ENCODE measurements at places on chromosomes 13 and 19.

DNA sequence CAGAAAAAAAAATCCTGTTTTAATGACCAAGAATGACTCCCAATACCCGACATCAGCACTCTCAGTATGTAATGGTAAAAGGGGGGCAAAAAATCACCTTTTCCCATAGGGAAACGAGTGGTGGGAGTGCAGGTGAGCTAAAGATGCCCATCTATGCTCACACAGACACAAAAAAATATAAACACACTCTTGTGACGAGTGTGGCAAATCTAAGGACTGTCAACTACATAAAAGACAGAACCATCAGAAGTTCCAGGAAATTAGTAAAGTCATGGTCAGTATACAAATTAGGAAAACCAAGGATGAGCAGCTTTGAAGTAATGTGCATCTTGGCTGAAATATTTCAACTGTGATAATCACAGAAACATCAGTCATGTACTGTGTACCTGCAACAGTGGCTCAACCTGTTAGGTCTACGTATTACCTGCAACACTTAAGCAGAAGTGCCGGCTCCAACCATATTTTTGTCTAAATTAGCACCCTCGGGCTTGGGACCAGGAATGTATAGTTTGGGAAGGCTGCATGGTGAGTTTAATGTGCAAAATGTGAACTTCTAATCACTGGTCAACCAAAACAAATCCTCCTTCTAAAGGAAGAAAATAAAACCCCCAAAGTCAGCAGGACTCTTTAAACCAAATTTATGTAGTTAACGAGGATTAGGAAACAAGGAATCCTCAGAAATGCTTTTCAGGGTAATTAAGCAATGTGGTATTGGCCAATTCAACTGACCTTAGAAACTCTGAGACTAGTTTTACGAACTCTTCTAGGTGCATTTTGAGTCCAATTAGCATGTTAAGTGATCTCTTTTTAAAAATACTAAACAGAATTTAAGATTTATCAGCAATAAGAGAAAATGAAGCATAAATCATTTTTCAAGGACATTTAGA is 24.3 kb downstream of the ANKRD10 start:
- no peak for DNase-seq

- DNase-seq, result no peak
Observed at GRCh38 chr19:47028195-47028601, 8.6 kb downstream of the NPAS1 start.

- DNase-seq, result no peak
Observed at GRCh38 chr13:29771247-29771646, 79.2 kb downstream of the UBL3 start.

- no peak for DNase-seq
Observed at GRCh38 chr19:18294467-18294864, 13.0 kb upstream of the JUND start.

- no peak for DNase-seq
Observed at GRCh38 chr13:98986226-98986846, 8.5 kb upstream of the DOCK9 start.

DNA sequence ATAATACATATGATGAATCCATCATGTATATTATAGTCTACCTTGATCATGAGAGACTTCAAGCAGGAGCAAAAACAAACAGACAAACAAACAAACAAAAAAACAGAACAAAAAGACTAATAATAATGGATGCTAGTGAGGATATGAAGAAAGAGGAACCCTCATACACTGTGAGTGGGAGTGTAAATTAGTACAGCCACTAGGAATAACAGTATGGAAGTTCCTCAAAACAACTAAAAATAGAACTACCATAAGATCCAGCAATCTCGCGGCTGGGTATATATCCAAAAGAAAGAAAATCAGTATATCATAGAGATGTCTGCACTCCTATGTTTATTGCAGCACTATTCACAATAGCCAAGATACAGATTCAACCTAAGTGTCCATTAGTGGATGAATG is 7.0 kb upstream of the DLEU7 start:
- no peak for DNase-seq

DNA sequence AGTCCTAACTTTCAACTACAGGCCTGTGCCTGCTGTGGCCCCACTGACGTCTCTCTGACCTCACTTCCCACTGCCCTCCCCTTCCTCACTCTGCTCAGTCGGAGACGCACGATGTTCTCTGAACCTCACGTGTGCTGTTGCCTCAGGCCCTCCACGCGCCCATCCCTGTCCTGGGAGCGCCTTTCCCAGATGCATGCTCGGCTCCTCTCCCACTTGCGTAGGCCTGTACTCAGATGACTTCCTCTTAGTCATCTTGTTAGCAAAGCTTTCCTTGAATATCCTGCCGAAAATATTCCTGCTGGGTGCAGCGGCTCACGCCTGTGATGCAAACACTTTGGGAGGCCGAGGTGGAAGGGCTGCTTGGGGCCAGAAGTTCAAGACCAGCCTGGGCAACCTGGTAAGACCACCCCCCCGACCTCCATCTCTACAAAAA is 9.3 kb upstream of the SYT5 start:
- no peak for DNase-seq

- no peak for DNase-seq
Observed at GRCh38 chr13:34867590-34867989, 74.5 kb upstream of the NBEA start.

GRCh38 chr19:46634045-46634655 is 1.9 kb downstream of the GNG8 start:
- peak; percentile 57 for DNase-seq

DNA sequence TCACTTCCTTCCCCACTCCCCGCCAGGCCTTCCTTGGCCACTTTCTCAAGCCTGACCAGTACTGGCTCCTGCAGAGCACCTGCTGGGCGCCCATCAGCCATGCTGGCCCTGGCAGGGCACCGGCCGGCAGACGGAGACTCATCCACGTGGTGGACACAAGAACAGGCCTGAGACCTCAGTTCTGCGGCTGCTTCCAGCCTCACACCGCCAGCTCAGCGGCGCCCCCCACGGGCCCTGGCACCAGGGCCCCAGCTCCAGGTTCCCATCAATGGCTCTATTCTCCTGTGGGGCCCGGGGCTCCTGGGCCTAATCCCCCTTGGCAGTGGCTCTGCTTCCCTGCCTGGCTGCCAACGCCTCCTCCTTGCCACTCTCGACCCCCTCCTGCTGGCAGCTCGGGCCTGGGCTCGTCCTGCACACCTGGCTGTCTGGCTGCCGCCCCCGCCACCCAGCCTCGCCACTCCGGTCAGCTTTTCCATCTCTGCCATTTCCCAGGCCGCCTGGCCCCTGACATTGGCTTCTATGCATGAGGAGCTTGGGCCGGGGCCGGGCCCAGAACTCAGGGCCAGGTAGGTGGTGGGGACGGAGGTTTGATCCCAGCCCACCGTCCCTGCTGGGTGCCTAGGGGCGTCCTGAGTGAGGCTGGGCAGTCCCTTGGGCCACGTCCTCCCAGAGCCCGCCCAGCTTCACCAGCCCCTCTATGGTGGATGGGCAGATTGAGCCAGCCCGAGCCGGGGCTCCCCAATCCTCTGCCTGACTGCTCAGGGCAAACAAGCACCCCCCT is 6.2 kb downstream of the NDUFA11 start:
- no peak for DNase-seq

DNA sequence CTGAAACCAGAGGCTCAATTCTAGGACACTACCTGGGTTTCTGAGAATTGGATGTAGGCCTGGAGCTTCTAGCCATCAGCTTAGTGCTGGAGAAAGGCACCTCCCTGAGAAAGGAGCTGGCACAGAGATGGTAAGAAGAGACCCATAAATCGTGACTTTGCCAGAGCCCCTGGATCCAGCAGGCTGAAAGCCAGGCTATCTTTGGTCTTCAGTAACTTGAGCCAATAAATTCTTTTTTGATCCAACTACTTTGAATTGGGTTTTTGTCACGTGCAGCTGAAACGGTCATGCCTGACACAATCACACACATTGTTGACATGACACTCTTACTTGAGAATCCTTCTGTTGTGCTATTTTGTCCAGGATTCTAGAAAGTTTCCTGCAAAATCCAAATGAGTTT is 103.4 kb downstream of the LHFPL6 start:
- DNase-seq, result no peak

- peak; percentile 76 for DNase-seq
Observed at GRCh38 chr13:30743319-30744055, 8.1 kb downstream of the ALOX5AP start.

DNA sequence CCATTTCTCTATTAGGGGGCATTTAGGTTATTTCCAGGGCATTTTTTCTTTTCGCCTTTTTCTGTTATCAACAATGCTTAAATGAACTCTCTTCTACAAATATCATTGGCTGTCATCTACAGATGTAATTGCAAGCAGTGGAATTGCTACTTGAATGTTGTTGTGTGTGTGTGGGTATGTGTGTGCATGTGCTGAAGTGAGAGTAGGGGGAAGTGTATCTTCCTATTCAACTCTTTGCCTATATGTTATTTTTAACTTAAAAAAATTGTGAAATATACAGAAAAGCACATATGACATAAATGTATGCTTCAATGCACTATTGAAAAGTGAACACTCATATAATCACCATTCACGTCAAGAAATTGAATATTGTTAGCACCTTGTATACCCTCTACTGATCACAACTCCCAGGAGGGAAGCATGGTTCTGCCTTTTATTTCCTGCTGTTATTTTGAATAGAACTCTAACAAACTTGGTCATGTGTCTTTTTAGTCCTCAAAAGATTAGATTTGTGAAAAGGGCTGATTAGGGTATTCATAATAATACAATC is 24.7 kb downstream of the WDFY2 start:
- no peak for DNase-seq

GRCh38 chr19:38361633-38362075 is 12.7 kb upstream of the PSMD8 start:
- DNase-seq, result no peak

GRCh38 chr13:110442930-110443621 is 118.4 kb downstream of the RAB20 start:
- no peak for DNase-seq

DNA sequence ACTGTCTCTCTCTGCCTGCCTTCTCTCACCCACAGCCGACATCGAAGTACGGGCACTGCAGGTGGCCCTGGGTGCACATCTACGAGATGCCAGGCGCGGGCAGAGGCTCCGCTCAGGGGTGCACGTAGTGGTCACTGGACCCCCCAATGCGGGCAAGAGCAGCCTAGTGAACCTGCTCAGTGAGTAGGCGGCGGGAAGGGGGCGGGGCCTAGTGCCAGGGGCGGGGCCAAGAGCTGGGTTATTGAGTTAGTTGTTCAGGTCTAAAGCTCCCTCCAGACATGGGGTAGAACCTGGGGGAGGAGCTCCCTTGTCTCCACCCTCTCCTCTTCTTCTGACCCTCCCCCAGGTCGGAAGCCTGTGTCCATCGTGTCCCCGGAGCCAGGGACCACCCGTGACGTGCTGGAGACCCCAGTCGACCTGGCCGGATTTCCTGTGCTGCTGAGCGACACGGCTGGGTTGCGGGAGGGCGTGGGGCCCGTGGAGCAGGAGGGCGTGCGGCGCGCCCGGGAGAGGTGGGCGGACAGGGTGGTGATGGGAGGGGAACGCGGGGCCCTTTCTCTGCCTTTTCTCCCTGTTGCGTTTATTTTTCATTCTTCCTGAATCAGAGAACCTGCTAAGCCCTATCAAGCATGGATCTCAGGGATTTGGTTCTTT is 1.9 kb downstream of the GTPBP3 start:
- no peak for DNase-seq

- DNase-seq, result no peak
Observed at GRCh38 chr13:80870186-80870585, 529.3 kb upstream of the SPRY2 start.

GRCh38 chr19:49488046-49488862 is 846 bp downstream of the RPL13A start:
- DNase-seq, result no peak

- no peak for DNase-seq
Observed at GRCh38 chr19:33344573-33344925, 29.0 kb upstream of the CEBPG start.

DNA sequence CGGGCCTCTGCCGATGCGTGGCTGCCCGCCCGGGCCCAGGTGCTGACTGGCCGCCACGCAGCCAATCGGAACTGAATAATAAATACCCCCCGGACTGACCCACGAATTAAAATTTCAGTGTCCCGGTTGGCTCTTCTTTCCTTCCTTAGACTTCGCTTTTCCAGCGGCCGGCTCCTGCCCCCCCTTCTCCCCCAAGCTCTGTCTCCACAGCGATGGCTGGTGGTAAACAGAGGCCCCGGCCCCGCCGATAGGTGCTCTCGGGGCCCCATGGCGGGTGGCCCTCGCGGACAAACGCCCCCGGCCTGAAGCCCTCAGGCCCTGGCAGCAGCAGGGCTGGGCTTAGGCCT is 2.6 kb downstream of the ZBTB7A start:
- DNase-seq, result no peak

GRCh38 chr13:37090912-37091311 is 14.6 kb downstream of the CSNK1A1L start:
- DNase-seq, result no peak

GRCh38 chr19:14149509-14149994 is 13.2 kb upstream of the ASF1B start:
- DNase-seq, result no peak

DNA sequence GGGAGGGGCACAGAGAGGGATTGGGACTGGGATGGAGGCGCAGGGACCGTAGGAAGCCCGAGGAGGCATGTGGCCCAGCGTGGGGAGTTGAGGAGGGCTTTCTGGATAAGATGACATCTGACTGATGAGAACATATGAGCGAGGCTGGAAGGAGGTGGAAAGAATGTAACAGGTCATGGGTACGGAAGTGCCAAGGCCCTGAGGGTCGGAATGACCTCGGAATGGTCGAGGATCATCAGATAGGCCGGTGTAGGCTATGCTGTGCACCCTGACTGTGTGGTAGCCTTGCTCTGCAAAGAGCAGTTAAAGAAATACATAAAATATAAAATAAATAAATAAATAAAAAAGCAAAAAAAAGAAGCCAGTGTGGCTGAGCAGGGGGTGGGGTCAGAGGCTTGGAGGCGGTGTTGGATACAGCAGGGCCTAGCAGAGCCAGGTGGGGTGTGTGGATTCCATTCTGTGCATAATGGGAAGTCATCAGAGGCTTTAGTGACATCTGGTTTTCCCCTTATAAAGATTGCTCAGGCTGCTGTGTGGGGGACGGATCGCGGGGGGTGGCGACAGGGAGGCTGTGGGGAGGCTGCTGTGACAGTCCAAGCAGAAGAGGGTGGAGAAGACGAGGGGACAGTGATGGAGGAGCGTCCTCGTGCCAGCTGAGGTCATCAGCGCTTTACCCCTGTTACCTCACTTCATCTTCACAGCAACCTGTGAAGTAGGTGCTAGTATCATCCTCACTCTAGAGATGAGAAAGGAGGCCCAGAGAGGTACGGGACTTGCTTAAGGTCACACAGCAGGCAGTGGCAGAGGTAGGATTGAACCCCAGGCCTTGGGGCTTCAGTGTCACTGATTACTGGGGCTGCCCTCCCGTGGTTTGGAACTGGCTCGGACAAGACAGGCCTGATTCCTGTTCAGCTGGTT is 5.0 kb downstream of the PAK4 start:
- no peak for DNase-seq

GRCh38 chr13:71242201-71242600 is 624.8 kb downstream of the DACH1 start:
- no peak for DNase-seq

GRCh38 chr19:11064831-11065303 is 24.4 kb upstream of the LDLR start:
- DNase-seq, result no peak

DNA sequence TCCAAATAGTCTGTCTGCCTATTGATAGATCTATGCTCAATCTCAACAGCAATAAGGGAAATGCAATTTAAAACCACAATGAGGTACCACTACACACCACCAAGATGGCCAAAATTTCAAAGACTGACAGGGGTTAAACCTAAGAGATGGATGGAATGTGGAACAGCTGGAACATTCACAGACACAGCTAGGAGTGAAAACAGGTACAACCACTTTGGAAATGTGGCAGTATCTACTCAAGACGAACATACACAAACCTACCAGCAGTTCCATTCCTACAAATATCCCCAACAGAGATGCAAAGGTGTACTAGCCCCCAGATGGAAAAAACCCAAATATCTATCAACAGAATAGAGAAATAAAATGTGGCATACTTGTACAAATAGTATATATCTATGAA is 86.4 kb downstream of the TSC22D1 start:
- no peak for DNase-seq
